Lung (tissue), 17 donors: ENCODE measurements at places on chromosomes 5 and 9. TPM values are rescaled to one million over a fixed set of nuclear protein-coding genes. Genes with fewer than 3 reads are reported as not detected.

Gene PCDHGC4
- 8.7 TPM for total RNA-seq

Gene FOXD4L5
- 0.25 TPM for total RNA-seq

Gene CNTLN
- total RNA-seq = 30.3 TPM

Gene SHC3
- total RNA-seq = 3.8 TPM

Gene TSLP
- total RNA-seq = 2.0 TPM

Gene C9orf153
- 2.7 TPM for total RNA-seq

Gene PCDHB10
- 1.9 TPM for total RNA-seq

Gene EIF4E1B
- not detected for total RNA-seq

Gene CSF1R
- total RNA-seq = 52.3 TPM

Gene ADCY2
- 1.4 TPM for total RNA-seq

Gene SLF1
- total RNA-seq = 29.5 TPM

Gene BTNL9
- 23.5 TPM for total RNA-seq

Gene PCA3
- not detected for total RNA-seq

Gene PAX5
- total RNA-seq = 2.3 TPM

Gene RNF180
- total RNA-seq = 10.3 TPM

Gene CDH9
- total RNA-seq = not detected

Gene C5orf46
- total RNA-seq = not detected

Gene UBE2QL1
- 0.51 TPM for total RNA-seq

DNA sequence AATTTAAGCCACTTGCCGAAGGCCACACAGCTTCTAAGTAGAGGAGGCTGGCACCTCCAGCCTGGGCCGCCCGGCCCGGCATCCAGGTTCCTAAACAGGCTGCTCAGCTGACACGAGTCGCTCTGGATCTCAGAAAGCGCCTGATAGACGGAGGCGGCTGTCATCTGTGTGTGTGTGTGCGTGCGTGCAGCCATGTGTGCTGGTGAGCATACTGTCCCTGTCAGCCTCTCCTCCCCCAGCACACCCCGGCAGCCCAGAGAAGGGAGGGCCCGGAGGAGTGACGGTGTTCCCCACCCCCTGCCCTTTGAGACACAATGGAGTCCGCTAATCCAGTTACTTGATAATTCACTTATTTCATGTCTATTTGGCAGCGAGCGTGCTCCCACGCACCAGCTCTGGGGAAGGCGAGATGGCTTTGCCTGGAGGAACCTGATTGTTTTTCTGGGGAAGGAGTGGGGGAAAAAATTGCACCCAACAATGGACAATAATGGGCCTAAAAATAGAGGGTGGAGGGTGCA lies 20.0 kb downstream of the NTNG2 start:
- DNase-seq = peak; percentile 30

DNA sequence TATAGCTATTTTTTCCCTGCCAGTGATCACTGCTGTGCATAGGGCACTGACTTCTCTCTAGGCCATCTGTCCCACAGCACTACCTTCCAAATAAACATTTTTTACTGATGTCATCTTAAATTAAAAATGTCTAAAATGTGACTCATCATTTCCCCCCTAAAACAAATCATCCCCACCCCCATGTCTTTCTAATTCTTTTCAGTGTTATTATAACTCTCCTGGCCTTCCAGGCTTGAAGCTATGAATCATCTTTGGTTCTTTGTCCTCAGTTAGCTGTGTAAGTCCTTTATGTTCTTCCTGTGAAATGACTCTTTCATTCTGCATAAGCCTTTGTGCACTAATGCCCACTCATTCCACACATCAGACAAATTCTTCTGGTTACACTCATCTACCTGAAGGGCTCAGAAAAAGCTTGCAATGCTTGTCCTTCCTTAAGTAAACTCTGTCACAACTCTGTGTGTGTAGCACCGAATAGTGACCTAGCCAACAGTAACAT lies 78.1 kb downstream of the CFAP95 start:
- DNase-seq = no peak

DNA sequence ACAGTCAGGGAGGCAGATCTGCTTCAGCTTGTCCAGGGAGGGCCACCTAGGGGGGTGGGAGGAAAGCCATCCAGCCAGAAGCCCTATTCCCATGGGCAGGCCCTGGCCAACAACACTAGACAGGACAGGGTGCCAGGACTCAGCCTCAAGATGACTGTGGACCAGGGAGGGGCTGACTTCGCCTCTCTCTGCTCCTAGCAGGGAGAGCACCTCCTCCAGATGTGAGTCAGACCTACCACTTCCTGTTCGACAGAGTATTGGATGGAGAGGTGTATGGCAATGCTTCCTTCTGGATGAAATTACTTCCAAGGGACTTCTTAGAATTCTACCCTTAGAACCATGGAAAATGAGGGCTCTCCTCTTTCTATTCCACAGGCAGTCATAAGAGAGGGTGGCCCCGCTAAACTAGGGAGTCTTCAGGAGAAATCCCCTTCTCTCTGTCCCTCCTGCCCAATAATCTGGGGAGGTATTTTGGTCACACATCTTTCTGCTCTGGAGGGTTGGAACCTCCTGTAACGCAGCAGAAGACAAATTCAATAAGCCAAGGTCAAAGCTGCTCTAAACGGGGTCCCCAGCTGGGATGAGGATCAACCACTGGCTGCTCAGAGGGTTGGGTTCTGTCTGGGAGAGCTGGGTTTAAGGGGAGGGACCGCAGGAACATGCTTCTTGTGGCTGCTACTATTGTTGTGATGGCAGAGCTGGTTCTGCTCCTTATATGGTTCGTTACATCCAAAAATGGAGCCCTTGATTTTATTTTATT lies 23.2 kb upstream of the RCL1 start:
- no peak for DNase-seq

- no peak for DNase-seq
These were observed 88.4 kb upstream of the DNAH5 start for GRCh38 chr5:14032918-14033317.

- DNase-seq = peak; percentile 5
These were observed 524 bp downstream of the FUBP3 start for GRCh38 chr9:130579738-130580463.

DNA sequence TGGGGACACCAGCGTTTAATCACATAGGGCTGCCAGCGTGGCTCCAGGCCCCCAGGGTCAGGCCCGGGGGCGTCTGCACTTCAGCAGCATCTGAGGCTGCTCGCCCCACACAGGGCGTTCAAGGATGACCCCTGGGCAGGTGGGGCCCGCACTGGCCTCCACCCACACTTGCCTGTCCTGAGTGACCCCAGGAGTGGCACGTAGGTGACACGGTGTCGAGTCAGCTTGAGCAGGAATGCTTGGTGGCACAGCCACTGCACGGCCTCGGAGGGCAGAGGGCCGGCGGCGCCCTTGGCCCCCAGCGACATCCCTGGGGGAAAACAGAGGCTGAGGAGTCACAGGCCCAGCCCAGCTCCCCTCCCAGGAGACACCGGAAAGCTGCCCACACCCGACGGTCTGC lies 29.0 kb downstream of the SLC6A18 start:
- no peak for DNase-seq

GRCh38 chr9:137175345-137175961 lies 3.6 kb upstream of the TMEM210 start:
- DNase-seq = no peak

GRCh38 chr5:147675168-147675567 lies 107.4 kb downstream of the JAKMIP2 start:
- DNase-seq = peak; percentile 44

DNA sequence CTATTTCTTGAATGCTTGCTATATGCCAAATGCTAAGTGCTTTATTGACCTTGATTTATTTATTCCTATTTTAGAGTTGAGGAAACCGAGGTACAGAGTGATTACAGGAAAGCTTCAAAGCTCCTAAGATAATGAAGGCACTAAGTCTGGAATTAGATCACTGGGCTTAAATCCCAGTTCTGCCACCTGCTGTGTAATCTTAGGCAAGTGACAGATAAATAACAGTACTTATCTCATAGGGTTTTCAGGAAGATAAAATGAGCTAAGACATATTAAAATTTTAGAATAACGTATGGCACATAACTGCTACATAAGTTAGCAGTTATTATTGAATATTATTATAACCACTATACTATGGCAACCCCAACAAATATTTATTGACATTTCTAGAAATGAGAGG lies 843.8 kb downstream of the DTWD2 start:
- no peak for DNase-seq

- DNase-seq = peak; percentile 84
These were observed 313.8 kb downstream of the ENC1 start for GRCh38 chr5:74326571-74327338.

GRCh38 chr9:105979290-105979689 lies 284.9 kb downstream of the TMEM38B start:
- no peak for DNase-seq

- DNase-seq = peak; percentile 90
These were observed 49.4 kb downstream of the MEF2C start for GRCh38 chr5:88833371-88834130.

GRCh38 chr5:10306806-10307205 lies 896 bp downstream of the CMBL start:
- no peak for DNase-seq

- DNase-seq = peak; percentile 45
These were observed 435 bp downstream of the ZNF189 start for GRCh38 chr9:101398930-101399642.

GRCh38 chr5:157607371-157608161 lies 32.0 kb upstream of the ADAM19 start:
- no peak for DNase-seq

- DNase-seq = no peak
These were observed 6.1 kb upstream of the C5orf58 start for GRCh38 chr5:170226661-170227060.

DNA sequence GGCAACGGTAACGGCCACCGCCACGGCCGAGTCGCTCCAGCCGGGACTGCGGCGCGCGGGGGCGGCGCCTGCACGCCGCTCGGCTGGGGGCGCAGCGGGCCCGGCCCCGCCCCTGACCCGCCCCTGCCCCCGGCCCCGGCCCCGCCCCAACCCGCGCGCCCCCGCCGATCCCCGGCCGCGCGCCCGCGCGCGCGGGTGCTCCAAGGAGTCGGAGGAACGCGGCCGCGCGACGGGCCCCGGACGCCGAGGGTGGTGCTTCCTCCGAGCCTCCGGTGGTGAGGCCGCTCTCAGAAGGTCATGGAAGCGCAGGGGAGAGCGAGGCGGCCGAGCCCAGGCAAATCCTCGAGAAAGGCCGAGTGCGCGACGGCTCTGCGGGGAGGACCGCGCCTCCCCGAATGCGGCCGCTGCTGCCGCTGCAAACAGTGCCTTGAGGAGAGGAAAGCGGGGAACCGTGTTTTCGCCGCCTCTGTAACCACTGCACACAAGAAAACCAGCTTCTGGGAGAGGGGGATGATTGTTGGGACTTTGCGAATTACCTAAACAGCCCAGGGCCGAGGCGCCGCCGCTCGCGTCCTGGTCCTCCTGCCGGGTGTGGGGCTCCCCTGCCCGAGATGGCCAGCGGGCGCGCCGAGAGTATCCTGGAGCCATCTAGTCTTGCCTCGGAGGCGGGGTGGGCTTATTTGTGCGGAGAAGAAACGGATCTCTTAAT lies at the start of gene LIFR:
LIFR (minus strand) TSS at position 48 of the 709 bp plus-strand sequence. CDS start 25,999 bp downstream, outside the sequence.
- peak; percentile 93 for DNase-seq

- no peak for DNase-seq
These were observed 34.2 kb upstream of the SUB1 start for GRCh38 chr5:32551194-32551593.

DNA sequence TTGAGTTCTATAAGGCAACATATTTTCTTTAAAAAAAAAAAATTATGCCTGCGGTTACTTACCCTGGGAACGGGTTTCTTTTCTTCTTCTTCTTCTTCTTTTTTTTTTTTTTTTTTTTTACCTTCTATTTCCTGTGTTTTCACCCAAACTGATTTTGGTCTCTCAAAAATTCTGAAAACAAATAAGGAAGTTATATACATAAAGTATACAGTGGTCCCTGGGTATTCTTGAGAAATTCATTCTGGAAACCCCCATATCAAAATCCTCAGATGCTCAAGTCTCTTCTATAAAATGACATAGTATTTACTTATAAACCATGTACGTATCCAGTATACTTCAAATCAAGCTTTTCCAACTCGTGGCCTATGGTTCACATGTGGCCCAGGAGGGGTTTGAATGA lies 326.7 kb downstream of the MAT2B start:
- DNase-seq = no peak

DNA sequence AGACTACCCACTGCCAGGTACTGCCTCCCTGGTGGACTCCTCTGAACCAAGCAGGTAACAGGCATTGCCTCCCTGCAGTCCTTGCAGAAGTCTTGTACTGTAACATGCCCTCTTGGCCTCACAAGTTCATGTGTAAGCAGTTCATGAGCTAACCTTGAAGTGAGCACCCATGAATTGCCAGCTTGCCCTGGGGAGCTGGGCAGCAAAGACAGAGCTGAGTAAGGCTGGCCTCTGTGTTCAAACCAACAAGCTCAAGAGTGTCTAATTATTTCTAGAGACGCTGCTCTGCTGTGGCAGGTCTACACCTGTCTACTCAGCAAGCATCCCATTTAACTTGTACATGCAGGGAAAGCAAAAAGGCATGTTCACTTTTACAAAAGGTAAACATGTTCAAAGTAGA lies 113.5 kb downstream of the FEM1C start:
- no peak for DNase-seq

GRCh38 chr5:173878224-173878967 lies 9.8 kb upstream of the CPEB4 start:
- DNase-seq = no peak

- no peak for DNase-seq
These were observed 34.3 kb downstream of the FAT2 start for GRCh38 chr5:151556806-151557205.

DNA sequence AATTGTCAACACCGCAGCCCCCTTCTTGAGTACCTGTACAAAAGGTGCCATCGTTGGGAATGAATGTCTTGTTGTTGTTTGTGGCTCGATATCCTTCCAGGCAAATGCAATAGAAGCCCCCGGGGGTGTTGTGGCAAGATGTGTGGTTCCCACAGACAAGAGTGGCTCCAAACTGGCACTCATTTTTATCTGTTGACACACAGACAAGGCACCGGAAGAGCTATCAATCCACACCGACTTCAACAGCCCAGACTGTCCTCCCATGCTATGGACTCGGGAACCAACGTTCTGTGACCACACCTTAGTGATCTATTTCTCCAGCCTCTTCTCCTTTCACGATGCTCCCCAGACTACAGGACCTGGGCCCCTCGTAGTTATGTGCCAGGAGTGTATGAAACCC lies 25.9 kb downstream of the SUSD1 start:
- no peak for DNase-seq

GRCh38 chr9:93291536-93292287 lies 107.8 kb downstream of the WNK2 start:
- no peak for DNase-seq

- no peak for DNase-seq
These were observed 6.7 kb downstream of the DDX31 start for GRCh38 chr9:132663117-132663516.

- peak; percentile 98 for DNase-seq
These were observed 294.7 kb upstream of the DMRT1 start for GRCh38 chr9:546797-547223.

- no peak for DNase-seq
These were observed 24.9 kb upstream of the ARHGAP26 start for GRCh38 chr5:142745268-142745667.
